Jurkat, Clone E6-1 (cell line): ENCODE measurements at places on chromosomes 7 and 10.

- no peak for DNase-seq
Measured at GRCh38 chr10:51832652-51833383, 133.4 kb upstream of the CSTF2T start.

DNA sequence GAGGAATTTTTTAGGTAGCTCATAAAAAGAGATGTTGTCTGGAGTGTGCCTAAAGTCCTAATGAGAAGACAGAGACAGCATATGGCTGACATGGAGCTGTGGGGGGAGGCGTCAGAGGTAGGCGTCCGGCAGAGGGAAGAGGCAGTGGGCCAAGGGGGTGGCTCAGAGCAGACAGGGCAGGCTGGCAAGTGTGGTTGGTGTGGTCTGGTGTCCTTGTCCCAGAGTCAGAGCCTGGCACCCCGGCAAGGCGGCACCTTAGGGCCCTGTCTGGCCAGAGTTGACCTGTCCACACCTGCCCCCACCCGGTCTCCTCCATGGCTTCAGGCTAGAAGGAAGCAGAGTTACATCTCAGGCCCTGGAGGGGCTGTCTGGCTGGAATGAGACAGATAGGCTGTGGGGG, 220.3 kb upstream of the ZNF32 start:
- no peak for DNase-seq

- no peak for DNase-seq
Measured at GRCh38 chr7:52352013-52352981, 683.1 kb upstream of the POM121L12 start.

GRCh38 chr10:60894786-60895185, 49.2 kb downstream of the RHOBTB1 start:
- no peak for DNase-seq

GRCh38 chr7:49088017-49088416, 163.7 kb downstream of the CDC14C start:
- DNase-seq, result no peak

- DNase-seq, result no peak
Measured at GRCh38 chr10:125146791-125147579, 13.4 kb downstream of the CTBP2 start.

DNA sequence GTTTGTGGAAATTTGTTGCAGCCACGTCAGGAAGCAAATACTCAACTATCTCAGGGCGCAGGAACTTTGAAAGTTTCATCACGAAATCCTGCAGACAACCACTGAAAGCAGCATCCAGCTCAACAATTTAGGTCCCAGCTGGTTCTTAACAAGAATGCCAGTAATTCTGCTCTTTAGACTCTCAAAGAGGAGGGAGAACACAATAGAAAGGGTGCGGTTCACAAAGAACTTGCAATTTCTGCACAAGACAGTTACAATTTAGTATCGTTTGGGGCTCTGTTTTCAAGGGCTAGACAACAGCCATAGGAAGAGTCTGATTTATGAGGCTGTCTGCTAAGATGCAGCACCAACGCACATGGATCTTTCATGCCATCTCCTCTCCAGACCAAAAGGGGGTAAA, 223.1 kb downstream of the FGFR2 start:
- no peak for DNase-seq

DNA sequence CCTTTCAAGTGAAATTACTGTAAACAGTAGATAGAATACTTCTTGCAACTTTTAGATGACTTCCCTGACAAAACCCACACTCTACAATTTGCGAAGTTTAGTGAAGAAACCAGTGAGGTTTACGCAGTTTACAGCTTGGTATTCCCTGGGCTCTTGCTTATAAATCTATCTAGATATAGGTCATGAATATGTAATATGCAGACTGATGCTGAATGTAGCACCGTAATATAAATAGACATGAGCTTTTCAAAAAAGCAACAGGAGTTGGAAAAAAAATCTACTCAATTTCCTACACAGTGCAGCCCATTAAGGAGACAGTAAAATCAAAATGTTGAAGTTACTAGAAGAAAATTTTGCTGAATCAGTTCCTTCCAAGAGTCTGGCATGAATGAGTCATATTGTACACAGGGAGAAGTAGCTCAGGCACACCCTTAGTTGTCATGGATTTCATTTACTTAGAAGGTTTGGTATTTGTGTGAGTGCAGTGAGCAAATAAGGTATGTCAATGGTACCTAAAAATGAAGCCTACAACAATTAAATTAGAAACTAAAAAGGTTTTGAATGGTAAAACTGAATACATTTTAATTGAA, 67.7 kb upstream of the NEUROD6 start:
- no peak for DNase-seq

DNA sequence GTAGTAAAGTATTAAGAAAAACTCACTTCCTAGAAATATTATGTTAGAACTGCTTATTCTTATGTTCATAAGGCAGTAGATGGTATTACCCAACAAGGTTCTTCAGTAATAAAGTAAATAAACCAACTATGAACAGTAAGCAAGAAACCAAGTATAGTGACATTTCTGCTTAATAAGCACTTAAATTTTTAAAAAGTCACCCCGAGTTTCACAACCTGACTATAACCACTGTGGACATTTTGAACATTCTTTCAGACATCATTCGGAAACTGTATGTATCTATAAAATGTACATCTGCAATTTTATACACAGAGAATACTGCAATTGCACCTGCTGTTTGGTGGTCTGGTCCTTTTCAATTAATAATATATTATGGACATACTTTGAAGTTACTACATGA, 1073.6 kb downstream of the XPNPEP1 start:
- no peak for DNase-seq

- DNase-seq, result no peak
Measured at GRCh38 chr10:132521466-132522102, 16.0 kb upstream of the INPP5A start.

DNA sequence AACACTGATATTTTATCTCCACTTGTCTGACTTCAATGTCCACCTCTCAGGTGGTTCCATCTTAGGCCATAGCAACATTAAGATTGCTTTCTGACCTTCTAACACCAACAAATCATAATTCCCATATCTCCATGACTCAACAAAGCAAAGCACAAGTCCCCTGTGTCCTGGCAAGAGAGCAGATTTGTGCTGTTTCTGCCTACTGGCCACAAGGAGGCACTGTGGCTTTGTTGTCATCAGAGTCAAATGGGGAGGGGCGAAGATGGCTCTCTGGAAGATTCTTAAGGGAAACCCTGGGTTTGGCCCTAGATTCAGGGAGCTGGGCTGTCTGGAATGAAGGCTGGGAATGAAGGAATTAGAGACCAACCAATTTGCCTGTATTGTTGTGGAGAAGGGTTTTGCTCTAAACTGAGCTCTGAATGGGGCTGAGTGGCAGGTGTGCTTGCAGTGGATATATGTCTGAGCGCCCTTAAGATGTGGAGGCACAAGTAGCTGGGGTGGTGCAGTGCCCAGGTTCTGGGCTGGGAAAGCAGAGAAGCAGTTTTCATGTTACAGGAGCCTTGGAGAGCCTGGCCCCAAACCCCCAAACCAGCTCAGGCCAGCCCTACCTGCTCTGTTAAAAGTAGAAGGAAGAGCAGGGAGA, 154.8 kb upstream of the PRSS58 start:
- peak; percentile 85 for DNase-seq

DNA sequence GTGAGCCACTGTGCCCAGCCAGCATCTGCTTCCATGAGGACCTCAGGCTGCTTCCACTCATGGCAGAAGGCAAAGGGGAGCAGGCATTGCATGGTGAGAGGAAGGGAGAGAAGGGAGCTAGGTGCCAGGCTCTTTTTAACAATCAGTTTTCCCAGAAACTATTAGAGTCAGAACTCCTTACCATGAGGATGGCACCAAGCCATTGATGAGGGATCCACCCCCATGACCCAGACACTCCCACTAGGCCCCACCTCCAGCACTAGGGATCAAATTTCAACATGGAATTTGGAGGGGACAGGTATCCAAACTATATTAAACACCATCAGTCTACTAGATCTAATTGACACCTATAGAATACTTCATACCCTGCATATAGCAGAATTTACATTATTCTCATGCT, 14.2 kb upstream of the MCM10 start:
- no peak for DNase-seq

DNA sequence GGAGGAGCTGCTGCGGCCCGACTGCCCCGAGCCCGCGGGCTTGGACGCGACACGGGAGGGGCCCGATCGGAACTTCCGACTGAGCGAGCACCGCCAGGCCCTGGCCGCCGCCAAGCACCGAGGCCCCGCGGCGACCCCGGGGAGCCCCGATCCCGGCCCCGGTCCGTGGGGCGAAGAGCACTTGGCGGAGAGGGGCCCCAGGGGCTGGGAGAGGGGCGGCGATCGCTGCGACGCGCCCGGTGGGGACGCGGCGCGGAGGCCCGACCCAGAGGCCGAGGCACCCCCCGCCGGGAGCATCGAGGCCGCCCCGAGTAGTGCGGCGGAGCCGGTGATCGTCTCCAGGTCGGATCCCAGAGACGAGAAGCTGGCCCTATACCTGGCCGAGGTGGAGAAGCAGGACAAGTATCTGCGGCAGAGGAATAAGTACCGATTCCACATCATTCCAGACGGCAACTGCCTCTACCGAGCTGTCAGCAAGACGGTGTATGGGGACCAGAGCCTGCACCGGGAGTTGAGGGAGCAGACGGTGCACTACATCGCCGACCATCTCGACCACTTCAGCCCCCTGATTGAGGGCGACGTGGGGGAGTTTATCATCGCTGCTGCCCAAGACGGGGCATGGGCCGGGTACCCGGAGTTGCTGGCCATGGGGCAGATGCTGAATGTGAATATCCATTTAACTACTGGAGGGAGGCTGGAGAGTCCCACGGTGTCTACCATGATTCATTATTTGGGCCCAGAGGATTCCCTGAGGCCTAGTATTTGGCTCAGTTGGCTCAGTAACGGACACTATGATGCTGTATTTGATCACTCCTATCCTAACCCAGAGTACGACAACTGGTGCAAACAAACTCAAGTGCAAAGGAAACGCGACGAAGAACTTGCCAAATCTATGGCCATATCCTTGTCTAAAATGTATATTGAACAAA, 1.4 kb downstream of the OTUD1 start:
- no peak for DNase-seq

DNA sequence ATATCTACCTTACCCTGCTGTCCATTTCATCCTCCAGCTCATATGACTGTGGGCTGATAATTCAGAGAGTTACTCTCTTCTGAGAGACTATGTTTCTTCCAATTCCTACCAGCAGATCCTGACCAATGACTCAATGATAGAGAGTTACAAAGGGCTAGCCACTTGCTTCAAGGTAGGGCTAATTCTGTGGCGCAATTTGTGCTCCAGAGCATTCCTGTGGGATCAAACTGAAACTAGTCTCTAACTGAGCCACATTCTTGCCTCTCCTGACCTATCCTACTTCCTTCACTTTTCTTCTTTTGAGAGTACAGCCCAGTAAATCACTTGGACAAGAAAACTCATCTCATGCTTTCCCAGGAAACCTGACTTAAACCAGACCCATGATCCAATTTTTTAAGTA, 17.9 kb upstream of the ASZ1 start:
- DNase-seq, result no peak

DNA sequence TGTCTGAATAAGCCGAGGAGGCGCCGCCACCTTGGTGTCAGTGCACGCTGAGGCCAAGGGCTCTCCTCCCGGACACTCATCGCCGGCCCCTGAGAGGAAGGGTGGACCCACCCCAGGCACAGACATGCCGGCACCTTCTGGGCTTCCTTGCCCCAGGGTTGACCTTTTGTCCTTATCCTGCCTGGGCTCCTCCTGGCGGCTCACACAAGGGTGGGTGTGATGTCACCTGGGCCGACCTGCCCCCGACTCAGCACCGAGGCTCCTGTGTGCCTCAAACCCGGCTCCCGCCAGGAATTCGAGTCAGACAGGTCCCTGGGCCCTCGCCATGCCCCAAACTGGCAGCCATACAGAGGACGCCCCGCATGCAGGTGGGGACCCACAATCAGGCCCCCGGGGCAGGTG, 17.7 kb upstream of the CFAP46 start:
- DNase-seq, result no peak

GRCh38 chr10:98326621-98327027, 58.6 kb upstream of the LOXL4 start:
- DNase-seq, result no peak

DNA sequence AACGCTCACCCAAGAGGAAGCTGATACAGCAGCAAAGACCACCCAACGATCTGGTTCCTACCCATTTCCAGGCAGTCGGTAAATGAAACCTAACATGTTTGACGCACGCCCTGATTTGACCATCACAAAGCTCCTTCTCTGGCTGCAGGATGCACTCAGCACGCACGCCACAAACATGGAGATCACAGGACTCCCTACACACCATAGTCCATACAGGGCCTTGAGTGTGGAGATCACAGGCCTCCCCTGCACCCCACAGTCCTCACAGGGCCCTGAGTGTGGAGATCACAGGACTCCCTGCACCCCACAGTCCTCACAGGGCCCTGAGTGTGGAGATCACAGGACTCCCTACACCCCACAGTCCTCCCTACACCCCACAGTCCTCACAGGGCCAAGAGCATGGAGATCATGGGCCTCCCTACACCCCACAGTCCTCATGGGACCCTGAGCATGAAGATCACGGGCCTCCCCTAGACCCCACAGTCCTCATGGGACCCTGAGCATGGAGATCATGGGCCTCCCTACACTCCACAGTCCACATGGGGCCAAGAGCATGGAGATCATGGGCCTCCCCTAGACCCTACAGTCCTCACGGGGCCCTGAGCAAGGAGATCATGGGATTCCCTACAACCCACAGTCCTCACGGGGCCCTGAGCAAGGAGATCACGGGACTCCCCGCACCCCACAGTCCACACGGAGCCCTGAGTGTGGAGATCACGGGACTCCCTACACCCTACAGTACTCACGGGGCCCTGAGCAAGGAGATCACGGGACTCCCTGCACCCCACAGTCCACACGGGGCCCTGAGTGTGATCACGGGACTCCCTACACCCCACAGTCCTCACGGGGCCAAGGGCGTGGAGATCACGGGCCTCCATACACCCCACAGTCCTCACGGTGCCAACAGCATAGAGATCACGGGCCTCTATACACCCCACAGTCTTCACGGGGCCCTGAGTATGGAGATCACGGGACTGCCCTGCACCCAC, 409.2 kb downstream of the DNAJB6 start:
- DNase-seq, result no peak

- DNase-seq, result no peak
Measured at GRCh38 chr10:16770670-16771069, 46.6 kb downstream of the RSU1 start.

- no peak for DNase-seq
Measured at GRCh38 chr10:50850578-50851230, 34.7 kb downstream of the A1CF start.

- no peak for DNase-seq
Measured at GRCh38 chr10:11276449-11276990, 258.8 kb downstream of the CELF2 start.
